ENCODE measurements at places on chromosomes 12 and 14. TPM values are rescaled to one million over a fixed set of nuclear protein-coding genes. Genes with fewer than 3 reads are reported as not detected.

DNA sequence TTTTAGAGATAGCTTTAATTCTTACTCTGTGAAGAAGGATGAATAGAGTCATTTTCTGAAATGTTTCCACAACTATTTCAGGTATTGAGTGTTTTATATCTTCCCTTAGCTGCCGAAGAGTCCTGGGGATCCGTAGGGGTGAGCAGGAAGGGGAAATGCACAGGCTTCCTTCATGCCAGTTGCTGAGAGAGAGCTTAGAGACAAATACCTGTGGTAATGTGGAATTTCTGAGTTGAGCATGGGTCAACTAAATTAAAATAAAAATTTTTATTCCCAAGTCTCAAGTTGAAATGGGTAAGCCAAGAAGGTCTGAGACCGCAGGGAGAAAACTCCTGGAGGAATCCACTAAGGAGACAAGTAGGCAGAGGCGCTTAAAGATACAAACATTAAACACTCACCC, 185.7 kb downstream of the DAD1 start:
- DNase-seq, result no peak

DNA sequence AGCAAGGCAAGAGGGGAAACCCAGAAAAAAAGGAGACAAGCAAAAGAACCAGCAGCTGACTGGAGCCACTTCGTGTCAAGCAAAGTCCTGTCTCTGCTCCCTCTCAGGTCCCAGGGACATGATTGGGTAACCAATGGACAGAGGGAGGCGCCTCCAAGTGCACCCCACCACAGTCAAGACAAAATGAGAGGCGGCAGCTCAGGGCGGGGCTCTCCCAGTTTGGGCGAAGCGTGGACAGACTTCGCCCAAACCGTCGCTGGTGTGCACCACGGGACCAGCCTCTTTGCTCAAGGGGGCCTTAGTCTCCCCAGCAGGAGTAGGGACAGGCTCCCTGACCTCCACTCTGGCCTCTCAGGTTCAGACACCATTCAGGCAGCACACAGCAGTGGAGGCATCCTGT, 1.5 kb upstream of the BEGAIN start:
- no peak for DNase-seq

Gene MMP19
- total RNA-seq, result 2.3 TPM

DNA sequence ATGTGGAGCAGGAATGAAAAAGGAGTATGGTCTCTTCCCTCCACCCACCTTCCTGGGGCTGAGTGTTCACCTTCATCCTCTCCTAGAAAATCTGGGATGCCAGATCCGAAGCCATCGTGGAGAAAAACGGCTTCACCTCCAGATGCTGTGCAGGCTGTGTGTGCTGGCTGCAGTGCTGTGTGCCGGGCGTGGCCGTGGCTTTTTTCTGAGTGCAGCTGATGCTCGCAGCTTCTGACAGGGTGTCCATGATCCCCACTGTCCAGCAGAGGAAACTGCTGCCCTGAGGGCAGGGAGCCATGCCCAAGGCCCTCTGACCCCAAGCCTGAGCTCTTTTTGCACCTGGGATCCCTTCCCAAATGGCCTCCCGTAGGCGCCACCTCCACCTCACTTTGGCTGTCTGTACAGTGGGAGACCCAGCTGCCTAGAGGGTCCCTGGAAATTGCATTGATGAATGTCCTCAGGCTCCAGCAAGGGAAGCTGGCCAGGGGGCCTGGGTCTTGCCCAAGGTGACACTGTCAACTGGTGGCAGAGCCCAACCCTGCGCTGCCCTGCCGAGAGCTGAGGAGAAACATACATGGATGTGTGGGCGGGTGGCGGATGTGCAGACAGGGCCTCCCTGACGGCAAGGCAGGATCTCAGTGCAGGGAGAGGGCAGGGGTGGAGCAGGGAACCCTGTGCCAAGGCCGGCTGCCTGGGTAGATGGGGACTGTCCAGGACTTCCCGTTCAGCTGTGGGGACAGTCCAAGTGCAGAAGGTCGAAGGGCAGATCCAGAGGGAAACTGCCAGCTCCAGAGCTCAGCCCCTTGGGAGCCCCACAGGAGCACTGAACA, 53.3 kb downstream of the BEGAIN start:
- no peak for DNase-seq

GRCh38 chr14:100873096-100873482, 30.4 kb downstream of the RTL1 start:
- no peak for DNase-seq

GRCh38 chr12:120830052-120830940, 73.9 kb downstream of the SPPL3 start:
- DNase-seq, result peak; percentile 10

- DNase-seq, result no peak
These were observed 22.2 kb upstream of the CFAP54 start for GRCh38 chr12:96466939-96467751.

Gene KRT6B
- not detected for total RNA-seq

GRCh38 chr12:107228076-107228475, 134.7 kb upstream of the CRY1 start:
- no peak for DNase-seq

Gene EPYC
- not detected for total RNA-seq

Gene KCNH5
- 27.9 TPM for total RNA-seq

DNA sequence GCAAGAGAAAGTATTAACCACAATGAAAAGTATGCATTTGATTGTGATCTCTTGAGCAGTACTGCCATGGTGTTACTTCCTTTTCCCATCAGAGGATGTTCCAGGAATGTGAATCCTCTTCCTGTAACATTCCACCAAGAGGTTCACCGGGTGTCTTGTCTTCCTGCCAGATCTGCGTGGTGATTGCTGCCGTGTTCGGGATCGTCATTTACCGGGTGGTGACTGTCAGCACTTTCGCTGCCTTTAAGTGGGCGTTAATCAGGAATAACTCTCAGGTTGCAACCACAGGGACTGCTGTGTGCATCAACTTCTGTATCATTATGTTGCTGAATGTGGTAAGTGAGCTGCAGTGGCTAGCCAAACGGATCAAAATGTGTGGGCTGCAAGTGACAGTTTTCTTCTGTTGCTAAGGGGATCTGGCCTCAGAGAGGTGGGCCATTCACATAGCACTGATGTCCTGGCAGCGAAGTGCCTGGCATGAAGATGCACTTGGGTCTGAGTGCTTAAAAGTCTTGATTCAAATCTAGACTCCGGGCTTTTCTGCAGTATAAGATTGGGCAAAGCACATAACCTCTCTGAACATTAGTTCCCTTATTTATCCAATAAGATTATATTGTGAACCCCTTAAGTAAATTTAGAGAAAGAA, 123.4 kb downstream of the SLC5A8 start:
- DNase-seq, result peak; percentile 54

GRCh38 chr12:57604992-57605810, 577 bp downstream of the DTX3 start:
- DNase-seq, result peak; percentile 35

Data from A673 (cell line).